Left hindlimb (tissue), 1 donor: ENCODE measurements at places on chromosomes 11 and 22.
A peak's percentile ranks its signal among the peaks of the same experiment; 100 is the strongest.

DNA sequence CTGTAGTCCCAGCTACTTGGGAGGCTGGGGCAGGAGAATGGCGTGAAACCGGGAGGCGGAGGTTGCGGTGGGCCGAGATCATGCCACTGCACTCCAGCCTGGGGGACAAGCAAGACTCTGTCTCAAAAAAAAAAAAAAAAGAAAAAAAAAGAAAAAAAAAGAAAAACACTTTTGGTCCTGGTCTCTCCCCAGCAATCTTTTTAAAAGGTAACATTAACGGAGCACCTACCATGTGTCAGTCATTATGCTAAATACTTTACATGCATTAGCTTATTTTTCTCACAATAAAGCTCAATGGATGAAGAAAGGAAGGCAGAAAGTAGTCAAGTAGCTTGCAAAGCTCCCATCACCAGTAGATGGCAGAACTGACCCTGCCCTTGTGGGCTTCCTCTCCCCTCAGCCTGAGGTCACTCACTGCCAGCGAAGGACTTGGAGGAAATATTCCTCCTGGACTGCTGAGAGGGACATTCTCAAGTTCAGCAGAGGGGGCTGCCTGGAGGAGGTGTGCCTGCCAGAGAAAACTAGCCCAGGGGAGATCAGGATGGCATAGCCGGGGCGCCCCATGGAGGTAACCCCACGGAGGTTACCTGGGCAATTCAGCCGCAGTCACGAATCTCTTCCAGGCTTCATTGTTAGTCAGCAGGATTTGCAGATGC is 15.5 kb downstream of the APOL3 start:
- DNase-seq = peak; percentile 73

DNA sequence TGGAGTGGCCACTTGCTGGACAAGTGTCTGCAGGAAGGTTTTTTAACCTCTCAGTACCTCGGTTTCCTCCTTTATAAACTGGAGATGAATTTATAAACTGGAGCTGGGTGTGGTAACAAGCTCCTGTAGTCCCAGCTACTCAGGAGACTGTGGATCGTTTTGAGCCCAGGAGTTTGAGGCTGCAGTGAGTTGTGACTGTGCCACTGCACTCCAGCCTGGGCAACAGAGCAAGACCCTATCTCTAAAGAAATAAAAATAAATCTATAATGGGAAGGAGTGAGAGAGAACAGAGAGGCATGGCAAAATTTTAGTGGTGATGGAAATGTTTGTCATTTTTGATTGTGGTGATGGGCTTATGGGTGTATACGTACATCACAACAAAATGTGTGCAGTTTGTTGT is 1.4 kb upstream of the PDGFB start:
- DNase-seq = no peak

DNA sequence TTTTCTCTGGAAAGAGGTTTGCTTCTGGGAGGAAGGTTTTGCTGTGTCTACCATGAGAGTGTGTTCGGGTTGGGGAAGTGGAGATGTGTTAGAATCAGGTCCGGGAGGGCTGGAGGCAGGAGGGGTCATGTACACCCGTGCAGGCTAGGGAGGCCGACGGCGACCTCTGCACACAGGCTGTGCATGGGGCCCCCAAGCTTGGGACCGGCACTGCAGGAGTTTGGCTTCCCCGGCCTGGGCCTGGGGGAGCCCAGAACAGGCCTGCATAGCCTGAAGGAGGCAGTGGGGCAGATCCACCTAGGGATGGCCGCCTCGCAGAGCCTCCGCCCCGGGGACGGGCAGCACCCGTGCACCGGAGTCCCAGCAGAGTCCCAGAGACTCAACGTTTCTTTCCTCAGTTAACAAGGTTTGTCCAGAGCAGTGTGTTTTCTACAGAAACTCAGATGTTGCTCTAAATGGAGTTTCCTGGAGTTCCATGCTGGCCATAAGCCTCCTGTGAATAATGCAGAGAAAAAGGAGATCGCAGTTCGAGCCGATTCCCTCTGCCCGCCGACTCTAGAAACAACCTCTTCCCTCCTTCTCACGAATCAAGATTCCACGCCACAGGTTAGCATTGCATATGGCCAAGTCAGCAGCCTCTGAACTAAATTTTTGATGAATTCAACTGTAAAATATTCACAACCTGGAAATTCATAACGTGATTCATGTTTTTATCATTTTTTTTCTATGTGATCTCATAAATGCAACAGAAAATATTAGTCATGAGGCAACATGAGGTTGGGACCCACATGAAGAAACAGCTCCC is 427.3 kb downstream of the BRD1 start:
- DNase-seq = no peak

DNA sequence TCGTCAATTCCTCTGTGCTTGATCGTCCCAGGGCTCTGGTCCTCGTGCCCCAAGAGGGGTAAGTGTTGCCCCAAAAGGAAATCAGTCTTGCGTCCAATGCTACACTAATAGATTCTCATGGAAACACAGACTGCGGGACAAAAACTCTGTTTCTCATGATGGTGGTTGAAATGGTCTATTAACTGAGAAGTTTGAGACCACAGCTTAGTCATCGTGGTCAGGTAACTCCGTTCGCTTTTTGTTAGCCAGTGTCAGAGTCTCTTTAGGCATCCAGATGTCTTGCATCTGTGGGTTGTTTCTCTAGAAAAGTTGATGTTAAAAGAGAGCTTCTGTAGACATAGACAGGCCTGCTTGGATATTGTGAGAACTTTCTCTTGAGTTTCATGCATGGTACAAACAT is 104.6 kb upstream of the SORL1-AS1 start:
- no peak for DNase-seq

GRCh38 chr11:118106789-118107335 is 20.1 kb upstream of the SMIM35 start:
- DNase-seq = no peak

GRCh38 chr11:42170601-42171000 is 711.1 kb upstream of the LRRC4C start:
- DNase-seq = no peak

- DNase-seq = no peak
Measured at GRCh38 chr11:116217006-116217405, 555.8 kb downstream of the BUD13 start.

DNA sequence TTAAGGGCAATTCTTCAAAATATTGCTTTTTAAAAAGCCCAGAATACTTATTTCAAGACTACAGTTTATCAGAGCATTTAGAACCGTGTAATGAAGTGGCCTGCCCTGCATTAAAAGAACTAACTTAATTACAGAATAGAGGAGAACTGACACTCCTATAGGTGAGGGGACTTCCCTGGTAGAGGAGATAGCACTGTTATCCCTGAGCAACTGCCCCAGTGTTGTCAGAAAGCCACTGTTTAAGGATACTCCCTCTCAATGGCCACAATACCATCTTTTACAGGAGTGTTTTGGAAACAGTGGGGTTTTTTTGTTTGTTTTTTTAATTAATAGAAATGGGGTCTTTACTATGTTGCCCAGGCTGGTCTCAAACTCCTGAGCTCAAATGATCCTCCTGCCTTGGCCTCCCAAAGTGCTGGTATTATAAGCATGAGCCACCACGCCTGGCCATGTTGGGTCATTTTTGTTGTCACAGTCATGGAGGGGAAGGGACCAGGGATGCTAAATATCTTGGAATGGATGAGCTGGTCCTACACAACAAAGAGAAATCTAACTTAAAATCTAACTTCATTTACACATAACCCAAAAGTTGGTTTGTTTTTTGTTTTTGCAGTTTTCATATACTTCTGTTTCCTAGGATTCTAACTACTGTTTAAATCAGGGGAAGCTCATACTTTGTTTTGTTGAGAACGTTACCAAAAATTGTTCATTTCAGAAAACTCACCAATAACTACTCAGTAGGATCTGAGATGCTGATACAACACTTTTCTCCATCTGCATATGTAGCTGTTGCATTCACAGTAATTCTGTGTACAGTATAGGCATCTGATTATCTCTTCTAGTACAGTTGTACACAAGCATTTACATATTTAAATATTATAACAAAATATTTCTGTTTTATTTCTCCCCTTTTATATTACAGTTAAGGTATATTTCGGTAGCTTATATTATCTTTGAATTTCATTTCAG is 8.1 kb downstream of the RPL27A start:
- no peak for DNase-seq

DNA sequence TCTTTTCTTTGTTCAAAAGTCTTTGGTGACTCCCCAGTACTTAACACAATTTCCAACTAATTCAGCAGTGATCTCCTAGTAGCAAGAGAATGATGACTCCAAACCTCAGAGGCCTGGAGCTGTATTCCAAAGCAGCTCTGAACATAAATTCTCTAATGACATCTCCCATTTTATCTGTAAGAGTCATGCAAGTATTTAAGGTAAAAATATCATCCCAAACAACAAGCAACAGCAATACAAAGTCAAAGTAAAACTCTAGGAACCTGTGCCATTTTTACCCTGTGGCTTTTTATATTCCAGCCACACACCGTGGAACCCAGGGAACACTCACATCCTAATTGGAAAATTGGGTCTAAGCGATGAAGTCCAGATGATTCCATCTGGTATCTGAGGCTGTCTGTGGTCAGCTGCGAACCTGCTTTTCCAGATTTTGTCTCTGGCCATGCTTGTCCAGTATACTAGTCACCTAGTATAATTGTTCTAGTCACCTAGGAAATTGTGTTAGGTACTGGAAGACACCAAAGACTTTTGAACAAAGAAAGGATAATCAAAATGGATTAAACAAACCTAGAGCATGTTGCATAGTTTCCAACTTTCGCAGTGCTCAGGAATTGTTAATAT is 92.3 kb upstream of the SLC25A18 start:
- no peak for DNase-seq

GRCh38 chr22:19818324-19819207 is 36.1 kb downstream of the GNB1L start:
- peak; percentile 26 for DNase-seq

DNA sequence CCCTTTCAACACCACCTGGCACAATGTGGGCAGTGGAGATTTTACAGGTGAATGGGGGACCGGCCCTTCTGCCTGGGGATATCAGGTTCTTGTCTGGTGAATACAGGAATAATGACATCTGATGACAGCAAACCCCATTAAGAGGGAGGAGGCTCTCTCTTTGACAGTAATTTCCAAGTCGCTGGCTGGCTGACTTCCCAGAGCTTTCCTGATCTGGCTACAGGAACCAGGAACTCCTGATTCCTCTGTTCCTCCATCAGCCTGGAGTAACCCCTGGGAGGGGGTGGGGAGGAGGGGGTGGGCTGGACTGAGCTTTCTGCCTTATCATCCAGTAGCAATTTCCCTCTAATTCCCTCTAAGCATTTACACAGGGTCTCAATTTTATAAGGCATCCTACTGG is 3.7 kb upstream of the MIEF1 start:
- no peak for DNase-seq

DNA sequence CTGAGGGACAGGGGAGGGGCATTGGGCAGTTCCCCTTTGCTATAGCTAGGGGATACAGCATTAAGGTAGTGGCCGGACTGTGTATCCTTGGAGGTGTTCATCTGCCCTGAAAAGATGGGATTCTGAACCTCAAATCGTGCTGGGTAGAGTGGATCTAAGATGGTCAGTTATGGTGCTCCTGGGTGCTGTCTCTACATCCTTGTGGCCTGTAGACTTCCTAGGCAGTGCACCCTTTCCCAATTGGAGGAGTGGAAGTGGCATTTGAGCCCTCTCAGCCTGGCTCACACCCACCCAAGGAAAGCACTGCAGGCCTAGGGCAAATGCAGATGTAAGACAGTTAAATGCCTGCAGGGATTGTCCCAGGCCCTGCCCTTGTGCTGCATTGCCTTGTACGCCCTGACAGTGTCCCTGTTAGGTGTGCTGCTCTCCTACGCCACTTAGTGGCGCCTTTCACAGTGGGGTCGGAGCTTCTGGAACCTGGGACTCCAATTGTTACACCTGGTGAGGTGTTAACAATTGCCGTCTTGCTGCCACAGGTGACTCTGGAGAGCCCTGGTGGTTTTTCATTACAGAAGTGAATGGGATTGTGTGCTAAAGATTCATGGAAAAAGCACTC is 35.0 kb downstream of the PPFIBP2 start:
- DNase-seq = no peak

DNA sequence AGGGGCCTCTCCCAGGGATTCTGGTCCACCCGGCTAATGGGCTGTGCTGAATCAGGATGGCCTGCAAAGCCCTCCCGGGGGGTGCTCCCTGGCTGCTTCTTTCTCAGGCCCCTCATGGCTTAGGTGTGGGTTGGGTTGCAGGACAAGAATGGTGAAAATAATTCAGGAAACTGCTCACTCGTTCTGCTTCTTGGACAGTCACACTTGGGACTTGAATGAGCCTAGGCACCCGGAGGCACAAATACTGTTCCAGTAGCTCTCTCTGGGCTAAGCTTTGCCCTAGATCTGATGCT is 83.2 kb downstream of the TRIM29 start:
- DNase-seq = no peak

GRCh38 chr22:40128989-40129388 is 48.7 kb upstream of the TNRC6B start:
- no peak for DNase-seq

DNA sequence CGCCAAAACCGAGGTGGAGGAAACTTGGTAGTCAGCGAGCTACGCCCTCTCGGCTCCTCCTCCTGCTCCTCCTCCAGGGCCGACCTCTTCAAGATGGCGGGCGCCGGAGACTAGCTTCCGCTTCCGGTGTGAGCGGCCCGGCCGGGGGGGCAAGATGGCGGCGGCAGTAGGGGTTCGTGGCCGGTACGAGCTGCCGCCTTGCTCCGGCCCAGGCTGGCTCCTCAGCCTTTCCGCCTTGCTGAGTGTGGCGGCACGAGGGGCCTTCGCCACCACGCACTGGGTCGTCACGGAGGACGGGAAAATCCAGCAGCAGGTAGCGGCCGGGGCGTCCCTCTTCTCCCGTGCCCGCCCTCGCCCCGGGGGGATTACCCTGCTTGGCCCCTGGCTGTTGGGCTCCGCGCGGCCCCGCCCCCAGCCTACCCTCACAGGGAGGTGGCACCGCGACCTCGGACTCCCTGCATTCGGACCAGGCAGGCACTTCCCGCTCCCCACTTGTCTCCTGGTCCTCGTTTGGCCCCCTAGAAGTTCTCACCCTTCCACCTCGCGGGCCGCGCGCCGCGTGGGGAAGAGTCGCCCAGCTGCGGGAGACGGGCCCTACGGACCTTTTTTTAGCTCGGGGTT is at the start of gene TTC17:
TSS of gene TTC17 (plus strand) at position 120 of the 621 bp plus-strand sequence. CDS start at position 155, 35 bp downstream.
- DNase-seq = peak; percentile 95

- DNase-seq = no peak
Measured at GRCh38 chr22:20389288-20389687, 4.7 kb upstream of the ZNF74 start.

DNA sequence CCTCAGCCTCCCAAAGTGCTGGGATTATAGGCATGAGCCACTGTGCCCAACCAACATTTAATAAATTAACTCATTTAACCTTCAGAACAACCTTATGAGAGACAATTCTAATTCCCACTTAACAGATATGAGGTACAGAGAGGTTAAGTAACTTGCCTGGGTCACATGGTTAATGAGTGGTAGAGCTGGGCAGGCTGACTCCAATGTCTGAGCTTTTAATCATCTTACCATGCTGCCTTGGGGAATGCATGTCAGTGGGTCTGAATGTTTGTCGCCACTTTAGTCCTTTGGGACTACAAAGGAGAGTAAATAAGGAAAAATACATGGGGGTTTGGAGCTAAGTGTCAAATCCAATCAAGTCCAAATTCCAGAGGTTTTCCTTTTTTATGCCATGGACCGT is 11.2 kb upstream of the PIK3C2A start:
- DNase-seq = no peak

- no peak for DNase-seq
Measured at GRCh38 chr11:19370100-19370861, 129.5 kb upstream of the E2F8 start.

- DNase-seq = no peak
Measured at GRCh38 chr11:134343646-134344045, 11.9 kb downstream of the GLB1L2 start.

GRCh38 chr11:61071208-61071681 is 31.0 kb upstream of the CD5 start:
- no peak for DNase-seq

- DNase-seq = no peak
Measured at GRCh38 chr11:121590772-121591404, 138.1 kb upstream of the SORL1-AS1 start.
